ENCODE measurements at places on chromosomes 3 and 15.
A peak's percentile ranks its signal among the peaks of the same experiment; 100 is the strongest.

DNA sequence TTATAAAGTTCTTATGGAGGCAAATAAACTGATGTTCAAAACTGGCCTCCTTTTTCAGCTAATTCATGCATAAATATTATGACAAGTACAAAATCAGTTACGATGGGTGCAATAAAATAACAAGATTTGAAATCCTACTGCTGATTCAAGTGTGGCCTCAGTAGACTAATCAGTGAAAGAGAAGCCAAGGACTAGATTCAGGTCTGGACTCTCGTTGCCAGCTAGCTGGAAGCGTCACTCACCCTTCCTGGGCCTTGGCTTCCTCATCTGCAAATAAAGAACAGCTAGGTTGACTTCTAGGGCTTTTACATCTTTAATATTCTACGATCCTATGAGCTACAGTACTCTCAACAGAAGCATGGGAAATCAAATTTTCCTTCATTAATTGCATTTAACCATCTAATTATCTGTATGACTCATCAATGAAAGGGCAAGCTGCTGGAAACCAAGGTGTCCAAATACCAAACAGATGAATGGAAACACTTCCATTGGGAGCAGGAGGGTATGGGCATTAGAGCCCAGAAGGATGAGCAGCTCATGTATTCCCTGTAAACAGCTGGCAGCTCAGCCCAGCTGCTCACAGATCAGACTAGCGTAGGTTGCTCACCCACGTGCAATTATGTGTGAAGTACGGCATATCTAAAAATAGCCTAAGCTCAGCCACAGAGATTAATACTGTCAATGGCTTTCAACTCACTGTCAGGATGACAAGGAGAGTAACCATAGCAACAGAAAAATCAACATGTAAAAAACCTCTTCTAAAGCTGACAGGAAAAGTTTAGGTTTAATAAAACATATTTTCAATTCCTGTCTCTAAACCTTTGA is 294.8 kb downstream of the PLCL2 start:
- DNase-seq: peak; percentile 3

- DNase-seq: no peak
Observed at GRCh38 chr15:39145854-39146625, 434.8 kb upstream of the THBS1 start.

DNA sequence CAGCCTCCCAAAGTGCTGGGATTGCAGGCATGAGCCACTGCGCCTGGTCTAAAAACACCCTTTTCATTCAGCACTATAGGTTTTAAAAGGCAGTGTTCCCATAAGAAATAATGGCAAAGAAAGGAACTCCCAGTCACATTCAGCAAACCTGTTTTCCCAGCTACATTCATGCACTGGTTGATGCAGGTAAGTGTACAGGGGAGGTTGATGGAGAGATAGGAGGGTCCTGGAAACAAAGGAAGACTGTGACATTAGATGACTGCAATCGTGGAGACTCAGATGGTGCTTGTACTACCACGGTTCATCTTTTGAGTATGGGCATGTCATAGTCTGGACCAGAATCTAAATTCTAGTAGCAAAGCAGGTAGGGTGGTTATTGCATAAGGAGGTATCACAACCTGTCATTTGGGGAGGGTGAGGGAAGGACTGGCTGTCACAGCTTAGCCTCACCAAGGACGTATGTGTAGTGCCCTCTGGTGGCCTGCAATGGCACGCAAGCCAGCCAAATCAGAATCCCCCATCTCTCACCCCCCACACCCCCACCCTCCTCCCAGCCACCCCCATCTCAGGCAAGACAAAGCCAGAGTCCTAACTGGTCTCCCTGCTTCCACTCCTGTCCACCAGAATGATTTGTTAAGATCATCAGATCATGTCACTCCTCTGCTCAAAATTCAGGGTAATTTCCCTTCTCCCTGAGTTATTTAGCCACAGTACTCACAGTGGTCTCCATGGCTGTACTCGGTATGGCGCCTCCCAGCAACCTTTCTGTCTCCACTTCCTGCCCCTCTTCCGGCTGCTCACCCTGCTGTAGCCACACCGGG is 28.8 kb upstream of the UBL7 start:
- DNase-seq: no peak

DNA sequence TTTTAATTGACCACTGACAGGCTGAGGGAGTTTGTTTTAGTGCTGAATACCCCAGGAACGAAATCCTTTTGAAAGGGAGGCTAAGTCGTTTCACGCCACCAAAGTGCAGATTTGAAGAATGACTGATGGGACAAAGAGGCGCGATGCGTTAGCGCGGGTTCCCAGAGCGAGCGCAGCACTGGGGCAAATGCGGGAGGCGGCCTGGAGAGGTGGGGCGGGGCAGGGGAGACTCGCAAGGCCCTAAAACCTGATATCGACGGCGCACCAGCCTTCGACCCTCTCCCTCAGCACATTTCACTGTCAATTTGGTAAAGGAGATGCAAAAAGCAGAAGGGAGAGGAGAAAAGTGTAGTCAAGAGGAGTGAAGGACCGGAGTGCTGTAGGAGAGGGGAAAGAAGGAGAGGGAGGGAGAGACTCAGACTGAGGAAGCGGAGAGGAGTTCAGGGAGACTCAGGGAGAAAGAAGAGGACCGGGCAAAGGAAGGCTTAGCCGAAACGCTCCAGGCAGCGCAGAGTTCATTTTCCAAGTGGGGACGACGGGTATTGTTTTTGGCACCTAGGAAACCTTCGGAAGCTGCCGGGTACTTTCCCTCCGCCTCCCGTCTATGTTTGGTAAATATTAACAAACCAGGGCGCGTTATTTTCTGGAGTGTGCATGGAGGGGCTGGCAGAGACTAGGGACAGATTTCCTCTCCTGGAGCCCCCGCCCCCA is 3.8 kb upstream of the FOXB1 start:
- peak; percentile 63 for DNase-seq

- DNase-seq: no peak
Observed at GRCh38 chr15:61047783-61048182, 181.3 kb downstream of the RORA start.

GRCh38 chr3:15601399-15602145 is at the start of the genes BTD and HACL1:
Gene BTD (plus strand): TSS chr3:15601745. CDS start chr3:15635440, 33,695 bp downstream.
Gene HACL1 (minus strand): TSS chr3:15601569. CDS start chr3:15601463, 106 bp downstream.
- no peak for DNase-seq

GRCh38 chr3:164852866-164853265 is 225.4 kb downstream of the SI start:
- no peak for DNase-seq

DNA sequence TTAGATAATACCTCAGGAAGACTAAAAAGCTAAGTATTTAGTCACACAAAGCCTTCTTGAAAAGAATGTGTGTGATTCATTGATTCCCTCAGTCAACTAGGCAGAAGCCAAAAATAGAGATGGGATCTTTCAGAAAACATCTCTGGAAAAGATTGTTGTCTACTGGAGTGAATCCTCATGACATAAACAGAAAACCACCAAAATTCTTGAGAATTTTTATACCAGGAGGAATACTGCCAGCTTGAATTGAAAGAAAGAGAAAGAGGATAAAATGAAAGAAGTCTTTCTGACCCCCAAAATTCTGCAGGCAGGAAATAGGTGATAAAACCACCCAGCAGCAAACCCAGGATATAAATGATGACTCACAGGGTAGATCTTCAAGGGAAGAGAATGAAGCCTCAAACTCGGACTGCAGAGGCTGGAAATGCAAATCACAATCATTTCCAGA is 363.1 kb upstream of the PLSCR5 start:
- DNase-seq: no peak

DNA sequence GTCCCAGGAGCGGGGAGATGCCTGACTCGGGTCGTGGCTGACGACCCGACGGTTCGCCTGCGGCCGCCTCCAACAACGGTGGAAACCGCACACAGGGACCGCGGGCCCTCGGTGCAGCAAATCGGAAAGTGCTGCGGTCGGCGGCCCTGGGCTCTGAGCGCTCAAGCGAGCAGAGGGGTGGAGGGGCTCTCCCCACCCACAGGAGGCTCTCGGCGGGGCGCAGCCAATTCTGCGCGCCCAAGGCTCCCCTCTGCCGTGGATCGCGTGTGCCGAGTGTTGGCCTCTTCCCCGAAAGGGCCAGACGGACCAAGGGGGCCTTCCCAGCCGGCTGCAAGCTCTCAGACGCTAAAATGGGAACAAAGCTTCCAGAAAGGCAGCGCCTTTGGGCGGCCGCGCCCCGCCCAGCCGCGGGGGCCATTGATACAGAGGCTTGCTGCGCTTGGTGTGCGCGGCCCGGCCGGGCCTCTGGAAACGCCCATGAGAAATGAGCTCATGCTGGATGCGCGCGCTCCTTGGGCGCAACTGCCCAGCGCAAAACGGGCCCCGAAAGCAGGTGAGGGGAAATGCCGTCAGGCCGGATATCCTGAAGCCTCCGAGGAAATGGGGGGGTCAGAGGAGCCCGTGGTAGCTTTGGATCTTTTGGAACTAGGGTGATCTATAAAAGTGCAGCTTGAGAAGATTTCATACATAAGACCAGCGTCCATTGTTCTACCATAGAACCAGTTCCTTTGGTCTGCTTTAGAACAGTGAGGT is 1.2 kb upstream of the GSK3B start:
- peak; percentile 96 for DNase-seq

GRCh38 chr3:152284906-152285305 is 16.2 kb downstream of the MBNL1 start:
- DNase-seq: no peak

DNA sequence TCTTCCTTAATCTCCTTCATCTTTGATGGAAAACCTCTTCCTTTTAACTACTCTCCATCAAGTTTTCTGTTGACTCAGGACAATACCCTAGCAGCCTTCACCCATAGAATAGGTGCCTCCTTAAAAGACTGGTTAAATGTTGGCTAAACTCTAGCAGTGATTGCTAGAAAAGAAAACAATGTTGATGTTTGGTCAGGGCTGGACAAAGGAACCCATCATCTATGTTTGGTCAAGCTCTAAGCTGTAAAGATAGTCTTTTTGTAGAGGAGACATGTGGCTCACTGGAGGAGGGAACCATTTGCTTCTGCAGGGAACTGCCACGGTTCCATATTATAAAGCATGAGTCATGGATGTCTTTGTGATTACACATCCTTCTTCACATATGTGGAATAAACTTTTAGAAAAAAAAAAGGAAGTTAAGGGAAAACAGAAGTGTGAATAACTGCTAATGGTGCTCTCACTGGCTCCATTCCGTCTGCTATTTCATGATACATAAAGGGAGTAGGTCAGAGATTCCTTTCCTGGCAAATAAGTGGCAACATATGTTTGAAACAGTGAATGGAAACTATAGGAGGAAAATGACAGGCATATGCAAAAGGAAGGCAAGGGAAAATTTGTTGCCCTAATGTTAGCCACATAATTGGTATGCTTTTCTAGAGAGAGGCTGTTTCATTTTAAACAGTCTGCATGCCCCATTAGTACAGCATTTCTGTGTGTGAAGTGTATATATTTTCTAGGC is 78.2 kb downstream of the CMSS1 start:
- DNase-seq: no peak

GRCh38 chr3:101890716-101891115 is 41.4 kb downstream of the NFKBIZ start:
- DNase-seq: no peak

DNA sequence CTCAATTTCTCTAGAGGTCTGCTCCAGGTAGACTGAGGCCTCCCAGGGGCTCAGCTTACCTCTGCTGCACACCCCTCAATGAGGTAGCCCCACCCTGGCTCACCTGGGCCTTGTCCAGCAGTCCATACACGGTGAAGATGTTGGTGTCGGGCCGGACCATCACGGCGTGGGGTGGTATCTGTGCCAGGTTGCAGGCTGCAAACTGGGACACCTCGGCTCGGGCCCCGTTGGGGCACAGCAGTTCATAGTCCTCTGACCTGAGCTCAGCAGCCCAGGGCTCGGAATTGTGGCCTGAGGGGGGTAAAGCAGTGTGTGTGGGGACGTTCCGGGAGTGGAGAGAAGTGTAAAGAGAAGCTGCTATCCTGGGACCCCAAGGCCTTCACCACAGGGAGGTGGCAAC is 23.2 kb downstream of the MELTF start:
- no peak for DNase-seq

DNA sequence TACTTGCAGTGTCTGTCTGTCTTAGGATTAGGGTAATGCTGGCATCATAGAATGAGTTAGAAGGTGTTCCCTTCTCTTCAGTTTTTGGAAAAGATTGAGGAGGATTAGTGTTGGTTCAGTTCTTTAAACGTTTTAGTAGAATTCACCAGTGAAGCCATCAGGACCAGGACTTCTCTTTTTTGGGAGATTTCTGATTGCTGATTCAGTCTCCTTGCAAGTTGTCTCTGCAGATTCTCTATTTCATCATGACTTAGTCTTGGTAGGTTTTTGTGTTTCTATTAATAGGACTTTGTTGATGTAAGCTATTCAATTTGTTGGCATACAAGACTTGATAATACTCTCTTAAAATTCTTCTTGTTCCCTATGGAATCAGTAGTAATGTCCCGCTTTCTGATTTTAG is 48.9 kb downstream of the STT3B start:
- no peak for DNase-seq

GRCh38 chr3:105877336-105877910 is 8.6 kb upstream of the CBLB start:
- DNase-seq: no peak

- no peak for DNase-seq
Observed at GRCh38 chr3:159773706-159774105, 214.9 kb upstream of the IL12A start.

GRCh38 chr15:94239474-94239873 is 8.1 kb downstream of the MCTP2 start:
- no peak for DNase-seq

DNA sequence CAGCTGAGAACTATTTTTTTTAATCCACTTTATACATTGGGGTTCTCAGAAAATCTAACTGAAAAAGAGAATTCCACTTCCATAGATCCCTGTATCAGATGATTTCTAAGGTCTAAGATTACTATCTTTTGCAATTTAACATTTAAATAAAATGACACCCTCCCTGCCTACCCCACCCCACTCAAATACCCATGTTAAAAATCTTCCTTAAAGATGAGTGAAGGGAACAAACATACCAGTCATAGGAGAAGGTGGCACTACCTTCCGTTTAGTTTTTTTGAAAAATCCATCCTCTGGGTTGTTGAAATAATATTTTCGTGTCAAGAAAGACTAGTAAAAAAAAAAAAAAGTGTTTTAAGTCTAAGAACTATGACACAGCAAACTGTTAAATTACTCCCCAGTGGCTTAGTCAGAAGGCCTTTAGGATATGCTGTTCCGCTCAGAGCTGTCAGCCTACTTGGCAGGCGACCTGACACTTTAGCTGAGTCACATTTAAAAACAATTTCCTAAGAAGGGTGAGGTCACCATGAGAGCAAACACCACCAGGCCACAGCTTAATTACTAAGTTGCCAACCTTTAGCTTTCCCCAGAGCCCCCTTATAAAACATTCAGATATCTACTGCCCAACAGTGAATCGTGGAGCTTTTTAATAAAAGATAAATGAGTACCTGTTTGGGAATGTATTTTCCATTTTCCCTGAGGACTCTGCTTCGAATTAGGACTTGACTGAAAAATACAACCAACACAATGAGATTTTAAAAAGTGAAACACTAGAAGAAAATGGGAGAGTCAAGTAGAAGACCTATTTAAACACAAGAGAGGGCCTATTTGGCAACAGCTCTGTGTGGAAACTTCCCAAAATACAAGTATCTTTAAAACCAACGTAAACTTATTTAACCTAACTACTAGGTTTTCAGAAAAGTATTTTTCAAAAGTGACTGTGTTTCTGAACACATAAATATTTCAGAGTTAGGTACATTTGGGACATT is 9.6 kb downstream of the EMC3 start:
- DNase-seq: no peak

Data from NCI-H1105 (cell line).